Activated CD4-positive, alpha-beta memory T cell treated with anti-CD3 and anti-CD28 coated beads for 36 hours (primary cell): ENCODE measurements at places on chromosomes 5 and 9. TPM values are rescaled to one million over a fixed set of nuclear protein-coding genes. Genes with fewer than 3 reads are reported as not detected.
A peak's percentile ranks its signal among the peaks of the same experiment; 100 is the strongest.

GRCh38 chr9:90037146-90037797, 432.5 kb downstream of the GADD45G start:
- peaks cover 3% of the 10 kb centered on the region for H3K27me3 ChIP-seq
- H3K36me3 ChIP-seq = no peaks in the 10 kb centered on the region
- no peak overlapping the region for H3K4me3 ChIP-seq
- H3K4me1 ChIP-seq = no peaks in the 10 kb centered on the region

- H3K4me3 ChIP-seq = no peak overlapping the region
- no peaks in the 10 kb centered on the region for H3K36me3 ChIP-seq
- H3K27me3 ChIP-seq = peaks cover 14% of the 10 kb centered on the region
- DNase-seq = no peak
Measured at GRCh38 chr5:42579320-42579719, 156.1 kb downstream of the GHR start.

DNA sequence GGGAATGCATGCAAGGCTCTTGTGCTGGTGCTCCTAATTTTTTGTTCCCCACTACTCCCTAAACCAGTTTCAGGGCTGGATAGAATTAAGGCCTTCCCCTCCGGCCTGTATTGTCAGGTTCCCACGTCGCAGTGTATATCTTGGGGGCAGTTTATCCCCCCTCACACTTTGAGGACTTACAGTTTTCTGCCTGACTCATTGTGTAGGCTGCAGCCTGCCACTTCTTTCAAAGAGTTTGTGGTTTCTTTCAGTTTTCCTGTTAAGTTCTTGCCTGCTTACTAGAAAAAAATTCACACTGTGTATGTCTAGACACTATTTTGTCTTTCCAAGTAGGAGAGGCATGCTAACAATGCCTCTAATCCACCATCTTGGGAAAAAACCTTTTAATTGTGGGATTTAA, 28.4 kb upstream of the BTNL3 start:
- H3K27me3 ChIP-seq = peaks cover 4% of the 10 kb centered on the region
- H3K27ac ChIP-seq = no peak overlapping the region
- H3K4me3 ChIP-seq = no peak overlapping the region
- peaks cover 11% of the 10 kb centered on the region for H3K4me1 ChIP-seq

GRCh38 chr5:55222092-55222984, 4.8 kb downstream of the MCIDAS start:
- no peak for DNase-seq
- H3K36me3 ChIP-seq = no peaks in the 10 kb centered on the region
- peaks cover 21% of the 10 kb centered on the region for H3K4me1 ChIP-seq
- H3K27ac ChIP-seq = no peak overlapping the region
- H3K4me3 ChIP-seq = no peak overlapping the region

DNA sequence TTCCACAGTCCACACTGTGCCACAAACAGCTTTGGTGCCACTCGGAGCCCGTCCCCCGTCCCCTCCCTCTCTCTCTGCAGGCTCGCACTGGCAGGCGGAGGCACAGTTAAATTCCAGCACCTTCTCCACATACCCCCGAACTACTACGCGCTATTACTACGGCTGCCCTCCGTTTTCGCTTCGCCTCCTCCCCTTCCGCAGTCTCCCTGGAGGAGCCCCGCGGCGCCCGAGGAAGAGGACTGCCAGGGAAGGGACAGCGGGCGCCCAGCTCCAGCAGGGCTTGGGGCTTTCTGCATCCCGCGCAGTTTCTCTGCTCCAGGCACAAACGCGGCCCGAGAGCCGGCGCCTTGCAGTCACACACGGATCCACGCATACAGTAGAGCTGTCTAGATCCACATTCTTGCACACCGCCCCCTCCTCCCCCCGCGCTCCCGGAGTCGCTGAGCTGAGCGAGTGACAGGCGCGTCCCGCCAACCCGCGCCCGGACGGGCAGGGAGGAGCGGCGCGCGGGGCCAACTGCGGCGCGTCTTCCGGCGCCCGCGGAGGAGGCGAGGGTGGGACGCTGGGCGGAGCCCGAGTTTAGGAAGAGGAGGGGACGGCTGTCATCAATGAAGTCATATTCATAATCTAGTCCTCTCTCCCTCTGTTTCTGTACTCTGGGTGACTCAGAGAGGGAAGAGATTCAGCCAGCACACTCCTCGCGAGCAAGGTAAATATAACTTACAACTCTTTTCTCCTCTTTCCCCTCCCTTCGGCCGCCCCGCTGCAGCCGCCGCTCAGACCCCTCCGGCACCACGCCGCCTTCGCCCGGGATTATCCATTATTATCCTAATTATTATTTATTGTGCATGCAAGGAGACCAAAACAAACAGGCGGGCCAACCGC, at the start of gene SMARCA2:
Gene SMARCA2 (plus strand): TSS at position 652 of the 885 bp plus-strand sequence. CDS start 13,676 bp downstream, outside the sequence.
- H3K36me3 ChIP-seq = peaks cover 7% of the 10 kb centered on the region
- H3K4me1 ChIP-seq = peaks cover 47% of the 10 kb centered on the region
- peak; percentile 98 for DNase-seq
- H3K4me3 ChIP-seq = peak within 1 kb of the TSS; percentile 99
- H3K27ac ChIP-seq = peak within 1 kb of the TSS; percentile 100

GRCh38 chr5:368183-369084, 46.9 kb downstream of the AHRR start:
- peaks cover 14% of the 10 kb centered on the region for H3K27me3 ChIP-seq
- H3K4me3 ChIP-seq = no peak overlapping the region
- no peak overlapping the region for H3K27ac ChIP-seq
- H3K4me1 ChIP-seq = peaks cover 33% of the 10 kb centered on the region
- H3K36me3 ChIP-seq = peaks cover 19% of the 10 kb centered on the region

GRCh38 chr5:26881901-26882300, 156.5 kb downstream of the CDH9 start:
- no peak overlapping the region for H3K4me3 ChIP-seq
- H3K4me1 ChIP-seq = no peaks in the 10 kb centered on the region
- H3K36me3 ChIP-seq = no peaks in the 10 kb centered on the region
- no peaks in the 10 kb centered on the region for H3K27me3 ChIP-seq

The IL17B gene
- not detected for total RNA-seq

DNA sequence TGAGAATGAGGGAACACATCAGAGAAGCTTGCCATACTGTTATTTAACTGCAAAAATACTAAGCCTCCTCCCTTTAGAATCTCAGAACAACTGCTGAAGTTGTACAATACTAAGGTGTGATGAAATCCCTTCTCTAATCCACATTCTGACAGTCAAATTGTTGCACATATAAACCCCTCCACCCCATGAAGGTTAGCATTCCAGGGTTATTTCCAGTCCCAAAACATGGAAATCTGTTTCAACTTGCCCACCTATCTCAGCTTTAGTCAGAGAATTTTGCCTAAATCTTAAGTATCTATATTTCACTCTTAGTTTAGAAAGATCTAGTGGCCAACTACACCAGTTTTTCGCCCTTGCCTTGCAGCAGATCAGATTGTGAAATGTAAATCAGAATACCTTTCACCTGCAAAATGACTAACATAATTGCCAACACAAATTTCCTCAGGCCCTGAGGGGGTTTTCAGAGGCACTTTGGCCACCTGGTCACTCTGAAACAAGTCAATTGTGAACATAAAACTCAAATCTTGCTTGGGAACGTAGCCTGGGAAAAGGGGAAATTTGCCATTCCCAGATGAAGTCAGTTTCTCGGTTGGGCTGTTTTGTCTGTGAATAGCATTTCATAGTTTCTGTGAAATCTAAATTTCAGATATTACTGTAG, 93.9 kb downstream of the EFNA5 start:
- no peaks in the 10 kb centered on the region for H3K36me3 ChIP-seq
- peaks cover 4% of the 10 kb centered on the region for H3K4me1 ChIP-seq
- DNase-seq = no peak
- H3K27ac ChIP-seq = no peak overlapping the region
- peaks cover 27% of the 10 kb centered on the region for H3K27me3 ChIP-seq

DNA sequence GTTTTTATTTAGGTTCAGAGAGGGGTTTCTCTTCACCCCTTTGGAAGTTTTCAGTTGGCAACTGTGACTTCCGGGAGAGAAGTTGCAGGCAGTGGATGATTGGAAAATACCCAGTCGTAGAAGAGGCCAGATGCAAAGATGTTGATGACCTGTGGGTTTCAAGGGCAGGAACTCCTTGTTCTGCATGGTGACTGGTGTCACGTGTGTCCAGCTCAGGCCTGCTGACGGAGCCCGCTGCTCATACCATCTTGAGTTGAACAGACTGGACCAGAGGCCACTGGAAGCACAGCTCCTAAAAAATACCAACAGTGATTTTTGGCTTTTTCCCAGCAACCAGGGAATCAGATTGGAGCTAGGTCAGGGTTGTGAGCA, 243.9 kb upstream of the KLF4 start:
- H3K27ac ChIP-seq = no peak overlapping the region
- DNase-seq = no peak
- no peaks in the 10 kb centered on the region for H3K27me3 ChIP-seq
- no peak overlapping the region for H3K4me3 ChIP-seq
